Activated CD4-positive, alpha-beta T cell treated with anti-CD3 and anti-CD28 coated beads, Interleukin-2, amount 10 ng/mL, durations not matched to agents 7 days and 5 days (primary cell): ENCODE measurements at places on chromosomes 7 and 10. TPM values are rescaled to one million over a fixed set of nuclear protein-coding genes. Genes with fewer than 3 reads are reported as not detected.

Gene CCL24
- not detected for total RNA-seq

DNA sequence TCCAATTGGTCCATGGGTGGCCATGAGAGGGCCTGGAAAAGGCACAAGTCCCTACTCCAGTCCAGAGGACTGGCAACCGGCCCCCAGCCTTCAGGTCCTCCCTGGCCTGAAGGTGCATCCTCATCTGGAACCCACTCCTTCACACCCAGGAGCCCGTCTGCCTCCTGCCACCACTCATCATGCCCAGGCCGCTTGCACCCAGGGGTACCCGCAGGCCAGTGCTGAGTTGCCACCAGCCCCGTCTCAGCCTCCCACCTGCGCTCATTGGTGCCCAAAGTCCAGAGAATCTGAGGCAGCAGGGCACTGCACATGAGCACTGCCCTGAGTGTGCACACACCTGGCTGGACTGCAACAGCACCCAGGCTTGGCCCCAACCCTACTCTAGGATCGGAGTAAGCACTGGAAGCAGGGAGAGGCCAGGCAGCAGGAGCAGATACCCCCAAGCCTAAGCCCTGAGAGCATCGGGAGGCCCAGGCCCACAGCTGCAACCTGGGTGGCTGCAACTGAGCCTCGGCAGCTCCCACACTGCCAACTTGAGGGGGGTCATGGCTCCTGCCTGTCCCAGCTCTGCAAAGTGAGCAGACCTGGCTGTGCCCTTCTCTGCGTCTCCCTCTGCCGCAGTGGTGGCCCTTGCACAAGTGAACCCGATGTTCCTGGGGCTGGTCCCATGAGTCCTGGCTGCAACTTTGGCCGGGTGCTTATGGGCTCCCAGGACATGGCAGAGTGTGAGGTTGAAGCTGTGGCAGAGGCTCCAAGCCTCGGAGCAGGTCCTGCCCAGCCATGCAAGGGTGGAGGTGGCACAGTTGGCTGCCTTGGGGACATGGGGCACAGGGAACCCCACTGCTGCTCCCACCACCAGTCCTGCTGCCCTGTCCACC, 44.3 kb downstream of the TCERG1L start:
- no peak for DNase-seq

DNA sequence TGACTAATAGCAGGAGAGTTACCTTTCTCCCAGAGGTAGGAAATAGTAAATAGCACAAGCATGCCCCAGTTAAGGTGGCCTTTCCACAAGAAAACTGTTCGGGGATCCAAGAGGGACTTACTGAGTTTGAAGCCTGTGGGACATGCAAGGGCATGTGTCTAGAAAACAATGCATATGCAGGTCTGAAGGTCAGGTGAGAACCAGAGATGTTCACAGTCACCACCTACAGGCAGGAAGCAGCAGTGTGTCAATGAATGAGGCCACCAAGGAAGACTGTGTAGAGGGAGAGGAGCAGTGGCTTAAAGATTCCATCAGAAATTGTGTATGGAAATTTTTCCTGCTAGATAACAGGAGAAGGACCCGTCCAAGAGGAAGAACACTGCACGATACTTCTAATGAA, 66.0 kb downstream of the CALD1 start:
- no peak for DNase-seq

- no peak for DNase-seq
Measured at GRCh38 chr7:98641646-98642500, 24.8 kb downstream of the NPTX2 start.

- no peak for DNase-seq
Measured at GRCh38 chr7:55536619-55537457, 35.5 kb downstream of the VOPP1 start.

GRCh38 chr7:94594882-94595281, 61.1 kb downstream of the SGCE start:
- no peak for DNase-seq

- DNase-seq: no peak
Measured at GRCh38 chr7:20454202-20454601, 123.5 kb downstream of the ITGB8 start.

GRCh38 chr10:94088926-94089381, 95.2 kb downstream of the PLCE1 start:
- no peak for DNase-seq

Gene KLF6
- 167 TPM for total RNA-seq

DNA sequence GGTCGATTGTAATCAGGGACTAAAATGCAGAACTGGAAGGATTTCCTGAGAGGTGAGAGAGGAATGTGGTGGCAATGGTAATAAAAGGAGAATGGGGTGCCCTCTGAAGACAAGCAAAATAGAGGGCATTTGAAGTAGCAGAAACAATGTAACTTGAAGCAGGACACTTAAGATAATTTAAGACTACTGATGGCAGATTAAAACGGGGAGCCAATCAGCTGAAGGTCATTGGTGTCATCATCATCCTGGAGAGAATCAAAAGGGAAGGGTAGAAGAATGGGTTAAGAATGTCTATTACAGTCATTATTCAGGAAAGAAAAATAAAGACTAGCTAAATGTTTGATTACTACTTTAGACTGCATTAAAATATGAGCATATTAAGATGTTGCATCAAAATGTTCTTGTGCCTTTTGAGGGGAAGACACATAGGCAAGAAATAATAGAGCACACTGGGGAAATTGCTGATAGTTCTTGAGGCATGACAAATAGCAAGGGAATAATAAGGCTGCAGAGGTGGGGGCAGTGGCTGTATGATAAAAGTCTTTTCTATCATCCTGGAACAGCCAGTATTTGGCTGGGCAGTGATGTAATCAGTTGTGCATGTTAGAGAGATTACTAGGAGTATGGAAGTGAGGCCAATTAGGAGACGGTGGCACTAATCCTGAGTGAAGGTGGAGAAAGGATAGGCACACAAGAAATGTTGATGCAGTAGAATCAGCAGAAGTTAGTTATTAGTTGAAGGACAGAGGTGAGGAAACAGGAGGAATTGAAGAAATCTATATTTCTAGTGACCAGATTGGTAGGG, 60.2 kb downstream of the CCDC71L start:
- DNase-seq: no peak

- DNase-seq: no peak
Measured at GRCh38 chr10:103576862-103577261, 83.4 kb downstream of the NEURL1 start.

Gene C10orf67
- not detected for total RNA-seq

GRCh38 chr10:107163881-107164861, at the start of gene SORCS1:
SORCS1 (minus strand) TSS chr10:107164706.
- no peak for DNase-seq

Gene ADAM8
- total RNA-seq: 153 TPM

Gene NCF1
- total RNA-seq: 2.4 TPM

GRCh38 chr10:8487346-8487745, 432.9 kb downstream of the GATA3 start:
- no peak for DNase-seq

DNA sequence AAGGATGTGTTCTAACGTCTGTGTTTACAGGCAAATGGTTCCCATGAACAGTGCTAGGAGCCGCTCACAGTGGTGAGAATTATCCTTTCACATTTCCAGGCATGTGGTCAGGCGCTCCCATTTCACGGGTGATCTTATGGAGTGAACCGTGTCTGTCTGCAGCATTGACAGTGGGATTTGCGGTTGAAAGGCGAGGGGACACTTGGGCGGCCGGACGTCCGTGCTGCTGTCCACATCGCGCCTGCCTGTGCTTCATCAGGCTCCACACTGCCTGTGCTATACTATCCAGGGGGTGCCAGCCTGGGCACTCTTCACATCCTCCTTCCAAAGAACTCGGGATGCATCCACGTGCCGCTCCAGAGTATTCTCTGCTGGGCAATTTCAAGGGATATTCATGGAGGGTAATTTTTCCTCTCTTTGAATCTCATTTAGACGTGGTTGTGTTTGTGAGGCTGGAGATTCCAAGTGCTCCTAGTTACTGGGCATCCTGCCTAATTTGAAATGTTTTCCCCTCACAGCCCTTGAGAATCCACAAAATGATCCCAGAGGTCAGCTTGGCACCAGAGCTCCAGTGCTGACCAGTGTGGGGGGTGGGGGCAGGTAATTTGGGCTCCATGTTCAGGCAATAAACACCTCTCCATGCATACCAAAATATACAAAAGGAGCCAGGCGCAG, 61.9 kb upstream of the EBF3 start:
- no peak for DNase-seq

GRCh38 chr7:157844141-157844540, 507.3 kb downstream of the DNAJB6 start:
- no peak for DNase-seq
